Pancreas (tissue), 10 donors: ENCODE measurements at places on chromosomes 2 and 18. TPM values are rescaled to one million over a fixed set of nuclear protein-coding genes. Genes with fewer than 3 reads are reported as not detected.

WIPF1 gene
- polyA plus RNA-seq, result 4.7 TPM

MERTK gene
- 2.8 TPM for polyA plus RNA-seq

PROM2 gene
- polyA plus RNA-seq, result 8.3 TPM

TDRD15 gene
- not detected for polyA plus RNA-seq

SLC11A1 gene
- 3.9 TPM for polyA plus RNA-seq

AQP12B gene
- 158 TPM for polyA plus RNA-seq

RBM44 gene
- polyA plus RNA-seq, result 0.23 TPM

PER2 gene
- 6.9 TPM for polyA plus RNA-seq

TXNDC2 gene
- polyA plus RNA-seq, result not detected

PFN4 gene
- 0.53 TPM for polyA plus RNA-seq

SPATA3 gene
- not detected for polyA plus RNA-seq

NDUFAF7 gene
- polyA plus RNA-seq, result 8.0 TPM

CCL20 gene
- 0.75 TPM for polyA plus RNA-seq

KATNAL2 gene
- 1.9 TPM for polyA plus RNA-seq

LYG2 gene
- not detected for polyA plus RNA-seq

XPO1 gene
- polyA plus RNA-seq, result 39.4 TPM

SLC38A11 gene
- 3.9 TPM for polyA plus RNA-seq

SATB2 gene
- polyA plus RNA-seq, result 0.80 TPM

SPP2 gene
- polyA plus RNA-seq, result not detected

AFF3 gene
- polyA plus RNA-seq, result 0.19 TPM

FHL2 gene
- polyA plus RNA-seq, result 9.1 TPM

CRYGC gene
- not detected for polyA plus RNA-seq

MFF gene
- 71.7 TPM for polyA plus RNA-seq

KIF5C gene
- 2.0 TPM for polyA plus RNA-seq

NT5C1B gene
- polyA plus RNA-seq, result 0.05 TPM

GALNT1 gene
- polyA plus RNA-seq, result 6.8 TPM

IL36A gene
- not detected for polyA plus RNA-seq

SOX11 gene
- polyA plus RNA-seq, result 0.04 TPM

COL5A2 gene
- polyA plus RNA-seq, result 3.4 TPM

VWA3B gene
- 0.07 TPM for polyA plus RNA-seq

DYSF gene
- 2.2 TPM for polyA plus RNA-seq

FAM161A gene
- polyA plus RNA-seq, result 1.9 TPM

NEB gene
- polyA plus RNA-seq, result 0.99 TPM

SALL3 gene
- polyA plus RNA-seq, result not detected

PLB1 gene
- polyA plus RNA-seq, result 1.4 TPM
